ENCODE measurements at places on chromosomes 6 and 20.

DNA sequence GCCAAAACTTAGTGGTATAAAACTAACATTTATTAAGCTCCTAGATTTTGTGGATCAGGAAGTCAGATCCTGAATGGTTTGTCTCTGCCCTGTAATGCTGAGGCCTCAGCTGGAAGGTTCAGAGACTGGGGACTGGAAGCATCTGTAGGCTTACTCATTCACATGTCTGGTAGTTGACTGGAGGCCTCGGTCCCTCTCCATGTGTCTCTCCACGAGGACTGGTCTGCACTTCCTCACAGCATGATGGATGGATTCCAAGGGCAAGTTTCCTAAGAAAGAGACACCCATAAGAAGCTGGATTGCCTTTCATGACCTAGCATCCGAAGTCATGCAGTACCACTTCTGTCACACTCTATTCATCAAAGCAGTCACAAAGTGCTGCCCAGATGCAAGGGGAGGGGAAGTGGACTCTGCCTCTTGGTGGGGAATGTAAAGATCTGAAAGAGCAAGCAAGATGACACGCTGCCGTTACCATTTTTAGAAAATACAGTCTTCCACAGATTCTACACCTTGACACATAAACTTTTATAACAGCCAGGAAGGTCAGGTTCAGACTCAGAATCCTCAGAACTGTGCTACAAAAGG lies 17.2 kb upstream of the MDGA1 start:
- DNase-seq: no peak

GRCh38 chr6:81767163-81767891 lies 14.8 kb upstream of the TENT5A start:
- no peak for DNase-seq

- no peak for DNase-seq
Observed at GRCh38 chr6:66897576-66897975, 1190.5 kb upstream of the EYS start.

GRCh38 chr20:44983093-44983674 lies 16.9 kb downstream of the STK4 start:
- DNase-seq: no peak

- DNase-seq: no peak
Observed at GRCh38 chr20:56517641-56518040, 6.9 kb upstream of the FAM209A start.

GRCh38 chr6:72286911-72287311 lies 335.0 kb upstream of the KCNQ5 start:
- no peak for DNase-seq

- no peak for DNase-seq
Observed at GRCh38 chr6:123712831-123713230, 76.1 kb upstream of the TRDN start.

GRCh38 chr6:135282395-135282794 lies 101.3 kb downstream of the MYB start:
- DNase-seq: no peak

- no peak for DNase-seq
Observed at GRCh38 chr20:39206899-39207564, 244.9 kb downstream of the DHX35 start.

DNA sequence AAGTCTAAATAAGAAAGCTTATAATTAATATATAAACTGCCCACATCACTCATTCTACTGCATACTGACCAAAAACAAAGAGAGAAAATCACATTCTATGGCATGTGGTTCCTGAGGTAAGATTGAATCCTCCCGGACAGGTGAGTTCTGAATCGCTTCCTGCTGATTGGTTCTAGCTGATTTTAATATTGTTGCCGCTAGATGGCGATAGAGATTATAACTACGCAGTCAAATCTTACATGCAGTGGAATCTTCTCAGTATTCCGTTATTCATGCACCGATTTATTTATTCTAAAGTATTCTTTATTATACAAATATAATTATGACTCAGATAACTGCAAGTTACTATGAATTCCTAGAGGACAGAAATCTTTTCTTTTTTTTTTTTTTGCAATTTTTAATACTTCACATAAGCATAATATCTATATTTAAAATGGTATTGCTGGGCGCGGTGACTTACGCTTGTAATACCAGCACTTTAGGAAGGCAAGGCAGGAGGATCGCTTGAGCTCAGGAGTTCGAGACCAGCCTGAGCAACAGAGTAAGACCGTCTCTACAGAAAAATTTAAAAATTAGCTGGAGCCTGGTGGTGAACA lies 24.2 kb upstream of the TMX4 start:
- DNase-seq: no peak

DNA sequence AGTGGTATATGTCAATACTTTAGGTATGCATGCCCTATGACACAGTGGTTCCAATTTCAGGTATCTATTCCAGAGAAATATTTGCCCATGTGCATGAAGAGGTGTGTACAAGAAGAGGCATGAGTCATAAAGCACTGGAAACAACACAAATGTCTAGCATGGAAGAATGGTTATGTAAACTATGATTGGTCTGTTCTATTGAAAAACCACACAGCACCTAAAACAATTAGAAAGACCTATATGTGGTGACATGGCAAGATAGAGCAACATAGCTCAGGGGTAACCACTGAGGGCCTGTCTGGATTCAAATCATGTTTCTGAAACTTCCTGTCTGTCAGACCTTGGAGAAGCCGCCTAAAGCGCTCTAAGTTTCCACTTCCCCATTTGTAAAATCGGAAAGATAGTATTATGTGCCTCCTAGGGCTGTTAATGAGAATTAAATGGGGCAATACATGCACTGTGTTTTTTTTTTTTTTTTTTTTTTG lies 76.0 kb upstream of the SHLD1 start:
- DNase-seq: no peak

DNA sequence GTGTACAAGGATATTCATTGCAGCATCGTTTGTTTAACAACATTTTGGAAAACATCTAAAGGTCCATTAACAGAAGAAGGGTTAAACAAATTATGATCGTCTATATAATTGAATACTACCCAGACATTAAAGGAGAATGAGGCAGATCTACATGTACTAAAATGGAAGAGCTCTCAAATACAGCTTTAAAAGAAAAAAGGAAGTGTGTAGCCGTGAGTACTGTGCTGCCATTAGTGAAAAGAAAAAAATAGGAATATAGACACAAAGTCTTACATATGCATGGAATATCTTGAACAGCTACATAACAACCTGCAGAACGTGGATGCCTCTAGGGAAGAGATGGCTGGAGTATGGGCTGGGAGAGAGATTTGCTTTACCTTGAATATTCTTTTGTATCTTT lies 37.9 kb downstream of the PRDM1 start:
- no peak for DNase-seq

- no peak for DNase-seq
Observed at GRCh38 chr6:113182370-113183141, 674.6 kb upstream of the MARCKS start.

GRCh38 chr6:128570680-128571063 lies 50.3 kb upstream of the PTPRK start:
- DNase-seq: no peak

DNA sequence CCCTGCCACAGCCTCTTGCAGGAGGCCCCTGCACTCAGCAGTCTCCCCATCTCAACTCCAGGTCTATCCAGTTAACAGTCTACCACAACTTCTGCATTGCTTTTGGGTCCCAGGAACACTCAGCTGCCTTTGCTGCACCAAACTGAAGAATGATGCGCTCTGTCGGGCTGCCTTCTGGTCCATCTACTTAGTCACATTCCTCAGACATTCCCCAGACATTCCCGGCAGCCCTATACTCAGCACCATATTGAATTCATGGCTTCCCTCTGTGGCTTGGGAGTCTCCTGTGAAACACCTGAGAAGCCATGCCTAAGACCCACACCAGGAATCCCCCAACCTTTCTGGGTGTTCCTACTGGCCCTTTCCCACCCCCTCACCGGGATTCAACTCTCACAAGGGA lies 99.6 kb upstream of the COL21A1 start:
- no peak for DNase-seq

DNA sequence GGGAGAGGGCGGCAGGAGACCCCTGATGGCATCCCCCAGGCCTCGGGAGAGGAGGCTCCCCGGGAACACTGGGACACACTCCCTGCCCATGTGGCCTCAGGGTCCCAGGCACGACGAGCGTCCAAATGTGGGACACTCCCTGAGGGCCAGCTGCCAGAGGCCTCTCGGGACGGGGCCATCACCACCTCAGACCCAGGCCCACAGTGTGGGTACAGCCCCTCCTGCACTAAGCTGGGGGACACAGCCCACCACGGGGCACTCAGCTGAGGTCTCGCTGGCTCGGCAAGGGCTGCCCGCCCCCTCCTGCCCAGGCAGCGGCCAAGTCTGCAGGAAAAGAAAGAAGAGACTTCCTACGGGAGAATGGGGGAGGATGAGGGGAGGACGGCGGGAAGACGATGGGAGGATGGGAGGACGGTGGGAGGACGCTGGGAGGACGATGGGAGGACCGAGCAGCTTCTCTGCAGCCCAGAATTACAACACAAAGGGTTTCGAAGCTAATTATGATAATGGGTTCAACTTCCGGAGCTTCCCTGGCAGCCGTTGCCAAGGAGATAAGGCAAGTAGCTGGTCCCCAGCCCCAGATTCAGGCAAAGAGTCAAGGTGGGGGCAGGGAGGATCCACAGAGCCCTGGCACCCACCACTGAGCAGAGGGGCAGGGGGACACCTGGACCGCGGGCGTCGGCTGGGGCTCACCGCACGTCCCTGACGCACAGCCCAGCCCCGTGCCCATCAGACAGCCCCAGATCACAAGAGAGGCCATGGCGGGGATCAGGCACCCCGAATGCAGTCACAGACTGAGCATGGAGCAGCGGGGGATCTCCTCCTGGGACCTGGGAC lies 17.5 kb downstream of the KCNQ2 start:
- DNase-seq: no peak

- DNase-seq: no peak
Observed at GRCh38 chr6:33123732-33124524, 48.1 kb downstream of the HLA-DPB1 start.

- no peak for DNase-seq
Observed at GRCh38 chr6:157033428-157034140, 256.4 kb downstream of the ARID1B start.

- DNase-seq: no peak
Observed at GRCh38 chr6:163375361-163375760, 39.2 kb upstream of the QKI start.

- no peak for DNase-seq
Observed at GRCh38 chr6:161748535-161749416, 474.9 kb upstream of the AGPAT4 start.

- DNase-seq: no peak
Observed at GRCh38 chr6:26295691-26296555, 69.1 kb upstream of the BTN3A2 start.

- DNase-seq: no peak
Observed at GRCh38 chr20:38617011-38617829, 15.6 kb downstream of the ARHGAP40 start.

DNA sequence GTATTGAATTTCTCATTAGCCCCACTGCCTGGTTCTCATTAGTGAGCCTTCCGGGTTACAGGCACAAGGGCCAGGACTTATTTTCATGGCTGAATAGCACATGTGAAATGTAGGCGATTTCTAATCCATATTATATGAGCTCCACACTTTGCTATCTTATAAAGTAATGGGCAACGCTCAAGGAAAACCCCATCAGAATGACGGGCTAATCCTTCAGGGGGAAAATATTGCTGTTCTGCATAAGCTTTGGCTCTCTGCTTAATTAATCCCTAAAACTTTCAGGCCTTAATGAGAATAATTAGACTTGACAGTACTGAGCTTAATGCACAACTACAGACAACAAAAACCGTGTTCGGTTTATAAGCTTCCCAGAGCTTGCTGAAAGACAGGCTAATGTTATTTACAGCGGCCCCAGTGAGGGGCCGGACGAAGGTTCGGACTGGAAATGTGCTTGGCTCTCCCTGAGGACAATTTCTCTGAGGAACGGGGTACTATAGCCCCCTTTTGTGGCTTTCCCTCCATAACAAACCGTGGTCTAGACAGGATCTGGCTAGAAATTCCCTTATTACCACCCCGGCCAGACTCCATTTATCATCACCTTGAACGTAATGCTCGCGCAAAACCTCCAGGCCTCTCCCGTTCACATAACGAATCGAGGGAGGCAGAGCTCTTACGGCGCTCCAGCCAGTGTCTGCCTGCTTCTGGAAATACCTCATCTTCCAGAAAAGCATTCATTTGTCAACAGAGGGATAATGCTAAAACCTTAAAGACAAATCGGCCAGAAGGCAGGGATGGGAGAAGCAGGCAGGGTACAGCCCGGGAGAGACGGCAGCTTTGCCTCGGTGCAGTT lies 164.5 kb downstream of the CD83 start:
- no peak for DNase-seq

DNA sequence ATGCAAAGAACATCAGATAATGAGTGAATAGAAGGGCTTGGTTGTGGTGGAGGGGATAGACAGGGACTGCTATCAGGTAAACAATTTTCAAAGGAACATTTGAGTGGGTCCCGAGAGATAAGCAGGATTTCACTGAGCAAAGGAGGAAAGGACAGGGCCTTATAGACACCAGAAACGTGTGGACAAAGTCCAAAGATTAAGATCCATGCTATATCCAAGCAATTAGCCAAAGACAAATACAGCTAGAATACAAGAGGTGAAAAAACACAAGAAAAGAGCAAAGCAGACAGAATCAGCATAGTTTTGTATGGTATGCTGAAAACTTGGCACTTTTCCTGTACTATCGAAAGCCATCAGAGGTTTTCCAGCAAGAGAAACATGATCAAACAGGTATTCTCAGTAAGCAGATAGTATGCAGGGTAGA lies 59.8 kb downstream of the CDK19 start:
- no peak for DNase-seq

GRCh38 chr6:38549795-38550194 lies 89.9 kb downstream of the BTBD9 start:
- DNase-seq: no peak

GRCh38 chr20:45695496-45695895 lies 6.3 kb upstream of the WFDC13 start:
- DNase-seq: no peak

DNA sequence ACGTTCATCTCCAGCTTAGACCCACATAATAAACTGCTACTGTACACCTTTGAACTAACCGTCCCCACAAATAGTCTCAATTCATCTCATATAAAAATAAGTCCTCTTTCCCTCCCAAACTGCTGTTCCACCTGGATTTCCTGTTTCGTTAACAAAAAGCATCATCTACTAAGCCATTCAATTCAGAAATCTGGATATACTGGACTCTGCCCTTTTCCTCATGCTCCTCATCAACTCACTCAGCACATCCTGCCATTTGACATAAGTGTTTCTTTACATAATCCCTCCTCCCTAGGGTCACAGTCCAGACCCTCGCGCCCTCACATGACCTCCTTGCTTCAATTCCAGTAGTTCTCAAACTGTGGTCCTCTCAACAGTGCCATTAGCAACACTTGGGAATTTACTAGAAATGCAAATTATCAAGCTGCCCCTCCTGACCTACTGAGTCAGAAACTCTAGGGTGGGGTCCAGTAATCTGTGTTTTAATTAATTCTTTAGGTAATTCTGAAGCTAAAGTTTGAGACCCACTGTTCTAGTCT lies 4.5 kb downstream of the MKKS start:
- DNase-seq: no peak

- DNase-seq: no peak
Observed at GRCh38 chr20:50533061-50533460, 22.9 kb downstream of the PTPN1 start.

DNA sequence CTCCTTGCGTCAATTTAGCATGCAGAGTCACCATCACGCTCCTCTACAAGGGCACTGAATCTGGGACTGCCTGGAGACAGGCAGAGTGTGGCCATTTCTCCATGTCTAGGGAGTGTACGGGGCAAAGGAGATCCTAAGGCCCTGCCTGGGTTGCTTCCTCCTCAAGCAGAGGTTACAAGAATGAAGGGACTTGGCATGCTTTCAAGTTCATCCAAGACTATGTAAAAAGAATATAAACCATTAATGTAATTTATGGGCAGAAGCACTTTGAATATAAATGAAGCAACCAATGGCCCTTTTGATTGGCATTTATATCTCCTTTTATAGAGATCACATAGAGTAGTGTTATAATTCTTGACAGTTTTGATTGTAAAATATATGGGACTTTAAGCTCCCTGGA lies 137.5 kb downstream of the BTBD3 start:
- DNase-seq: no peak
